Kidney tubule cell (primary cell): ENCODE measurements at places on chromosomes 1 and 21.

DNA sequence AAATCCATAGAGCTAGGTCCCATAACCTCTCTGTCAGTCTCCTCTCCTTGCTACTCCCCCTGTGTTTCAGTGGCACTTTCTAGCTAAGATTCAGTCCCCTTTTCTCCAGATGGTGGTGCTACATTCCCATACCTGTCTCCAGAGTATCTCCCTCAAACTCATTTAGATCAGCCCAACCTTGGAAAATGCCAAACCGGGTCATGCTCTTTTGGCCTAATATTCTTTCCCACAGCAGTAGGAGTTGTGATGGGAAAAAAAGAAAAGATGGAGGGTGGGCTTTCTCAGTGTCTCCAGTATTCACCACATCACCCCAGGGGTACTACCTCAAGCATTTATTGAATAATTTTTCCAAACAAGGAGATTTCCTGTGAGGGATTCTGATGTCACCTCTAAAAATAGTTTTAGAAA, 3.2 kb upstream of the RXFP4 start:
- peak; percentile 69 for DNase-seq

DNA sequence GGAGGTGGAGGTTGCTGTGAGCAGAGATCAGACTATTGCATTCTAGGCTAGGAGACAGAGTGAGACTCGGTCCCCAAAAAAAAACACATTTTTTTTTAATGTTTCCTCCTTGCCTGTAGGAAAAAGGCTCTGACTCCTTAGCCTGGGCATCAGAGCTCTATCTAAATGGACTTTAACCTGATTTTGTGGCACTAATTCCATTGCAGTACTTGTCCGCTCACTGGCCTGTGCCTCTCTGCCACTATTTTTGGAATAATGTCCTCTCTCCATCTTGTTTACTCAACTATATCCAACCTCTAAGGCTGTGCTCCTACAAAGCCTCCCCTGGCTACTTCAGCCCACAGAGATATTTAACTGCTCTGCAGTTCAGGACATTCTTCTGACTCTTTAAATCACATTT, 26.5 kb downstream of the METTL18 start:
- no peak for DNase-seq

DNA sequence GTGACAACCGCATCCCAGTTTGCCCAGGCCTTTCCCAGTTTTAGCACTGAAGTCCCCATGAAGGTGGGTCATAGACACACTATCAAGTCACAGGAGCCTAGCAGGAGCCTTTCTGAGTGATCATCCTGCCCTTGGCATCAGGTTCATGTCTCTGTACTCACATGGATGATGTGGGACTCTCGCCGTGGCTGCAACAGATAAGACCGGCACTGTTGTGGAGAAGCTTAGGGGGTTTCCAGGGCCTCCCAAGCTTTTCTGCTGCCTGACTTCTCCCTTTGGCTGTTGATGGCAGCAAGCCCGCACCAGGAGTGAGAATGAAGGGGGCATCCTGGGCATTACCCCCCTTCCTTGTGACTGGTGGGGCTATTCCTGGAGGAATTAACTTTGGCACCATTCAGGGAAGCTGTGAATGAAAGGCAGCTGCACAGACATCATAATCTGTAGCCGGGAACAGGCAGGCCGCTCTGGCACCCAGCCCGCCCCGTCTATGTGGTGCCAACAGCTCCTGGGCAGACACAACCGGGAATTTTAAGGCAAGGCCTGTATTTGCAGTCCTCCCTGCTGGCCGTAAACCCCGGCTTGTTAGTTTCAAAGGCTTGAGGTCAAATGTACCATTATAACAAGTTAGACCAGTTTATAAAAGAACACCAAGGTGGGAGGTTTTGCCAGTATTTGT, 148.6 kb downstream of the HUNK start:
- DNase-seq = no peak

DNA sequence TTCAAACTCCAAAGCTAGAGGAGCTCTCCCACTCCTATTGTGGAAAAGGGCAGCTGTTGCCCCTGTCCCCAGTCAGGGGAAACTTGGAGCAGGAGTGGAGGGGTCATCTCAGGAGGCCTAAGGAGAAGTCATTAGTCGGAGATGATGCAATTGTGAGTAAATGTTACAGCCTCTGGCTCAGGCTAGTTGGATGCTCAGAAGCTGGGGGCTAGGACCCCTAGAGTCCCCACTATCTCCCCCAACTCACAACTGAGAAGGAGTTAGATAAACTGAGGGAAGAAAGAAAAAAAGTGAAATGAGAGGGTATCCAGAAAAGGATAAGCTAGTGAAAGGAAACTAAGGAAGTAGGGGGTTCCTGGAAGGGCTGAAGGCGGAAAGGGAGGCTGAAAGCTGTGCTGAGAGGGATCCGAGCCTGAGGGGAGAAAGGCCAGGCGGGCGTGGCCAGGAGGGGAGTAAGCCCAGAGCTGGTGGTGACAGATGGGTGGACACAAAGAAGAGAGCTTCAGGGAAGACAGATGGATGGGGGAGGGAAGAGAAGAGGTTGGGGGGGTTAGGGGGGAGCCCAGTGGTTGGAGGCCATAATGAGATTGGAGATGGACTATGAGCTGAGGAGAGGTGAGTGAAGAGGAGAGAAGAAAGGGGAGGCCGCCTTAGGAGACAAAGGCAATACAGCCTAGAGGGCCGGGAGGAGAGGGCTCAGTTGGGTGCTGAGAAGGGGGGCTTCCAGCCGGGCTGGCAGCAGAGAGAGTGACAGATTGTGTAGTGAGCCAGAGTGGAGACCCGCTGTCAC, 4.5 kb upstream of the NHLH1 start:
- DNase-seq = no peak

DNA sequence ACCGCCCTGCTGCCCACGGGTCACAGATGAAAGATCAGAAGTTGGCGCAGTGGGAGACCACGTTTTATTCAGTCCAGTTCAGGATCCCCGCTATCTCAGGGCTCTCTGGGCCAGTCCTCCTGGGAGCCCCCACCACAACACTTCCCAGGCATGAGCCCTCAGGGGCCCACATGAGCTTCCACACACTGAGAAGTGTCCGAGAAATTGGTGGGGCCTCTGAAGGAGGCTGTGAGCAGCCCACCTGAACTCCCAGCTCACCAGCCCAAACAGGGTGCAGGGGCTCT, 12.1 kb downstream of the TRIM46 start:
- no peak for DNase-seq

DNA sequence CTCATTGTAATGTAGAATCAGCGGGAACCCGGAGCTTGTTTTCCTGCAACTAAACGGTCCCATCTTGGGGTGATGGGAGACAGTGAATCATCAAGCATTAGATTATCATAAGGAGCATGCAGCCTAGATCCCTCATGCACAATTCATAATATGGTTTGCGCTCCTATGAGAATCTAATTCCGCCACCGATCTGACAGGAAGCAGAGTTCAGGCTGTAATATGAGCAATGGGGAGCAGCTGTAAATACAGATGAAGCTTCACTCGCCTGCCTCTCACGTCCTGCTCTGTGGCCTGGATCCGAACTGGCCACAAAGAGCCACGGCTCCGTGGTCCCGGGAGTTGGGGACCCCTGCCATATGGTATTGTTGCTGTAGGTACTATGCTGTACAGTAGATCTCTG, 1.6 kb downstream of the IFI44 start:
- no peak for DNase-seq

DNA sequence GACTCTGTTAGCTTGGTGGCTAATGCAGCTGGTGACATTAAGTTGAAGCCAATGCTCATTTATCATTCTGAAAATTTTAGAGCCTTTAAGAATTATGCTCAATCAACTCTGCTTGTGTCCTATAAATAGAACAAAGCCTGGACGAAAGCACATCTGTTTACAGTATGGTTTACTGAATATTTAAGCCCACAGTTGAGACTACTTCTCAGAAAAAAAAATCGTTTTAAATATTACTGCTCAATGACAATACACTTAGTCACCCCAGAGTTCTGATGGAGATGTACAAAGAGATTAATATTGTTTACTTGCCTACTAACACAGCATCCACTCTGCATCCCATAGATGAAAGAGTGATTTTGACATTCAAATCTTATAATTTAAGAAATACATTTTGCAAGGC, 79.6 kb downstream of the NEGR1 start:
- DNase-seq = no peak

- DNase-seq = peak; percentile 39
Measured at GRCh38 chr21:42733037-42733627, 79.7 kb downstream of the PDE9A start.

DNA sequence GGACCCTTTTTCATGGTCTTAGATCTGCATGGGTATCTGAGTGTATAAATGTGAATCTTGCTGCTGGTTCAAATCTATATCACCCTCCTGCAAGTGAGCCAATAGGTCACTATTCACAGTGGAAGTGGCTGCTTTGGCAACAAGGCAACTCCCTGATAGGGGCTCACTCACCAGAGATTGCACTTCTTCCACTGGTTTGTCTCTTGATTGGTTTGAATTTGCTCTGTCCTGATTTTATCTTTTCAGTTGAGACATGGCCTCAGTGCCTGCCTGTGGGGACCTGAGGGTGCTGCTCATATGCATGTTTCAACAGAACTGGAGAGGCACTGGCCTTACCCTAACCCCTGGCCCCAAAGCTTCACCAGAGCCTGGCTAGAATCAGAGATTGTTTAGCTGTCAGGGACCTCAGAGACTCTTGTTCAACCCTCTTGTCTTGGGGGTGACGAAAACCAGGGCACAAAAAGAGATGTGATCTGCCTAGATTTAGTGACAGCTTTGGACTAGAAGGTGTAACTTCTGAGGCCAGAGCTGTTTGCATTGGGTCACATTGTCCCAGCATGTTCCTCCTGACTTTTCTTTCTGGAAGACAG, 16.9 kb downstream of the AVPR1B start:
- no peak for DNase-seq

DNA sequence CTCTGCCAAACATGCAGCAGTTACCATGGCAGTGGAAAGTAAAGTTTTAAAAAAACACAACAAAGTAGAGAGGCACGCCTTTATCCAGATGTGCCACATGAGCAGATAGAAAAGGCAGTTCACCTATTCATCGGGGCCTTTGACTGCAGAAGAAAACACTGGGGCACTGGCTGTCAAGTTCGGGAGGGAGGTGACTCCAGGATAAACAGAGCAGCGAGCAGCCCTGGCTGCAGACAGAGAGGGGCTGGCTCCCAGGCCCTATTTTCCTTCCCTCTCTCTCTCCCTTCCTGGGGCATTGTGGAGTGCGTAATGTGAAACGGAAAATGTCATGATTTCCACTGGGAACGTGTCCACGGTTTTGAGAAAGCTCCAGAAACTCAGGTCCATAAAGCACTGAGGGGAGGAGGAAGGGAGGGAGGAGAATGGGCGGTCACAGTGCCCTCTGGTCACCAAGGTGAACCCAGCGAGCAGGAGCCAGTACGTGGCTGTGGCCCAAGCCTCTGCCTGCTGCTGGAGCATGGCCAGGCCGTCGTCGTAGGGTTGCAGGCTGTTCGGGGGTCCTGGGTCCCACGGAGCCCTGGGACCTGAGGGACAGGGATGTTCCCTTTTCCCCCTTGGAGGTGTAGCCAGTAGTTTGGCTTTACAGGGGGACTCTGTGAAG, 114.7 kb upstream of the IRF2BP2 start:
- DNase-seq = no peak

DNA sequence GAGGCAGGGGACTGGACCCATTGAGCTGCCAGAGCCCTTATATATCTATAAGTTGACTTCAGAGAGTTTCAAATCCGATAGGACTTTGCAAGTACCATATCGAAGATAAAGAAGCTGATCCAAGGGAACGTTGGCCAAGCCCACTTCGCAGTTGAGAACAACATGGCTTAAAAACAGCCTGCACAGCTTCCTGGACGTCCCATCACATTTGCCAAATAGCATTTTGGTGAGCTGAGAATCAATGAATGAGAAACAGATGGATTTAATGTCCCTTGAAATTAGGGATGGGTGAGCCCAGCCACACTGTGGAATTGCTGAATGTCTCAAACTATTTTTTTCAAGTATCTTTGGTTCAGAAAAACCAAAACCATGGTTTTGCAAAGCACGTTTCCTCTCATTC, 64.8 kb downstream of the KCNJ15 start:
- no peak for DNase-seq

- no peak for DNase-seq
Measured at GRCh38 chr1:2865571-2866421, 64.3 kb upstream of the TTC34 start.

GRCh38 chr1:68307378-68307787, 75.1 kb upstream of the WLS start:
- peak; percentile 81 for DNase-seq

DNA sequence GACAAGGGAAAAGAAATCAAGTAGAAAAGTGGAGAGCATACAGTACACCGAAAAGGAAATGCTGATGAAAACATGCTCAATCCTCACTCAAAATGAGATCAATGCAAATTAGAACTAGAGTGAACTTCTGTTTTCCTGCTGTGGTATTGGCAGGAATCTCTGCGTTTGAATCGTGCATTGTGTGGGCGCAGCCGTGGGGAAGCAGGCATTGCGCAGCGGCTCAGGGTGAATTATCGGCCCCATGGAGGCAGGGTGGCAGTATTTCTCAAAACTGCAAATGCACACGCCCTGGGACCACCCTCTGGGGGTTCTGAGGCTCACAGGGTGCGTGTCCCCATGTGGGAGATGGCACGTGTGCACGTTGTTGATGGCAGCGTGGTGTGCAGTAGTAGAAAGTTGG, 140.6 kb downstream of the PEX14 start:
- no peak for DNase-seq

- no peak for DNase-seq
Measured at GRCh38 chr1:236495467-236496112, 28.2 kb upstream of the LGALS8 start.

DNA sequence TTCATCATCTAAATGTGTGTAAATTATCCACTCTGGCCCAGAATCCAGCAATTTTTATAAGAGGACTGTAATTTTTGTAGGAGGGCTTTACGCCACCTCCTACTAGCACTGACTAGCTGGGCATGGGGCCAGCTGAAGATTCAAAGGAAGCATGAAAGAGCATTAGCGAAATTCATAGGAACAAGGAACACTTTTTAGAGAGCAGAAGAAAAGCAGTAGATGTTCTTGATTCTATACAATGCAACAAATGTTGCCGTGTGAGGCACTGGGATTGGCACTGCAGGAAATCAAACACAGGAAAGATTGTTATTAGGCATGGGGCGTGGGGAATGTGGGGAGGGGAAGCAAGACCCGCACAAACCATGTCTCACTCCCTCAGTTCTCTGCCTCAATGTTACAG, 58.4 kb upstream of the PARP1 start:
- DNase-seq = no peak

DNA sequence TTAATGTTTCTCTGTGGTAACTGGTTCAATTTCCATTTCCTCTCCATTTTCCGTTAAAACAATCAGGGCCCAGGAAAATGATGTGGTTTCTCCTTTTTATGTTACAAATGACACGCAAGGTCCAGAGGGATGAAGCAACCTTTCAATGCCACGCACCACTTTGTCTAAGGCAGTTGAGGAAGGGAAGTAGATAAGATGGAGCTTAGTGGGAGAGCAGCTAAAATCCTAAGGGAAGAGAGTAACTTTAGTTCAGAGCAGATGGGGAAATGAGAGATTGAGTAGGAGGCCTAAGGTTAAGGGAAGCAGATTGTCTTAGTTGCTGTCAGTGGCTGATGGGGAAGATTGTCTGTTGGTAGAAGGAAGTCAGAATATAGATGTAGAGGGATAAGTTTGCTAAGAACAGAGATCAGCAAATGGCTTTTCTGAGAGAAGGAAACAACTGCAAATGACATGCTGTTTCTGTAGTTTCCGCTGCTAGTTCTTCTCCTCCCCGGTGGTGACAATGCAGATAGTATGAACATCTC, 660 bp downstream of the CD1C start:
- no peak for DNase-seq

GRCh38 chr1:27129225-27129624, 25.7 kb downstream of the SLC9A1 start:
- DNase-seq = no peak
